ENCODE measurements at places on chromosomes 2 and 18.

GRCh38 chr2:123073956-123074355 is 951.1 kb upstream of the CNTNAP5 start:
- no peak for DNase-seq

- DNase-seq: no peak
Measured at GRCh38 chr18:51342815-51343214, 145.3 kb upstream of the MEX3C start.

DNA sequence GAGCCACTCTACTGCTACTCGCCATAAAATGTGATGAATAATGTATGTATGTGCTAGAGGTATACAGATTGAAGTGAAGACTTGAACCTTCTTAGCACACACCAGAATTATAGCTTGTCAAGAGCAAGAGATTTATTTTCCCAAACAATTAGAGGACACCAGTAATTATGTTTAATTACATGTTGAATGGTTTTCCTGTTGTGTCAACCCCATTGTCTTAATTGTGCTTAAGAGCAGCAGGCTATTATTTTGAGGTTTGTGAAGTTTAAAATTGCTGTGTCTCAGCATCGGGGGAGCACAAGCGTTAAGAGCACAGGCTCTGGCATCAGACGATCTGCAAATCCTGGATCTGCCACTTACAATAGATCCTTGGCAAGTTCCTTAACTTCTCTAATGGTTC is 29.0 kb downstream of the KIF5C start:
- no peak for DNase-seq

- DNase-seq: no peak
Measured at GRCh38 chr18:42510540-42510939, 555.5 kb downstream of the PIK3C3 start.

DNA sequence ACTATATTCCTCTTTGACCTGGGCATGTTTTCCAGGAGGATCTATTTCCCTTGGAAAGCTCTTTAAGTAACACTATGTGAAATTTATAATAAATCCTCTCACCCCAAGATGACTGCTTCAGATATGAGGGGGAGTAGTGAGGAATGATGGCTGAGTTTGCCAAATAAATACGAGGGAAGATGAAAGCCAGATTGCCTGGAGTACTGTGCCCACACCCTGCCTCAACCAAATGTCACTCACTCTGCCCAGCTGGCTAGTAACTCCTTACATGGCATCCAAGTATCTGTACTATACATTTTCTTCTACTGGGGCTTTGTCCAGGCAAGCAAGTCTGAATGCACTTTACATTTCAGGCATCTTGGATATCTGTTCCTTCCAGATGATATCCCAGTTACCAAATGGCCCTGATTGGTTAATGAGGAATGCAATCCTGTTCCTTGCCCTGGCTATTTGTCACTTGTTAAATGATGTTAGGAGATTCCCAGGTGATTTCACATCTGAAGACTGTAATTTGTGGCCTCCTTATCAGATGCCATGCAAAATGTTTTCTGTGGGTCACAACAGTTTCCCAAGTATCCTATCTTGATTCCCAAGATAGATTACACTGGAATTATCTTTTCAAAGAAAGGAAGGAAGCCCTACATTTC is 191.8 kb downstream of the IKZF2 start:
- no peak for DNase-seq

DNA sequence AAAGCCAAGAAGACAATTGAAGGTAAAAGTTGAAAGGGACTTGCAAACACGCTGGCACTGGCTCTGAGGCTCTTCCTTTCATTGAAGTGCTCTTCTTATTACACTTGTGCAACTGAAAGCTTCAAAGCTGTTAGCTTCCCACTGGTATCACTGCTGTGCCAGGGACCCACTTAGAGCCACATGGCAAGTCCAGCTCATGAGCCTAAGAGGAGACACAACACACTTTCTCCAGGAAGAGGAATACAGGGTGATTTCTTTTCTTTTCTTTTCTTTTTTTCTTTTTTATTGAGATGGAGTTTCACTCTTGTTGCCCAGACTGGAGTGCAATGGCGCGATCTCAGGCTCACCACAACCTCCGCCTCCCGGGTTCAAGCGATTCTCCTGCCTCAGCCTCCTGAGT is 218.2 kb downstream of the ATAD2B start:
- no peak for DNase-seq

- no peak for DNase-seq
Measured at GRCh38 chr2:60066096-60066839, 487.2 kb downstream of the BCL11A start.

DNA sequence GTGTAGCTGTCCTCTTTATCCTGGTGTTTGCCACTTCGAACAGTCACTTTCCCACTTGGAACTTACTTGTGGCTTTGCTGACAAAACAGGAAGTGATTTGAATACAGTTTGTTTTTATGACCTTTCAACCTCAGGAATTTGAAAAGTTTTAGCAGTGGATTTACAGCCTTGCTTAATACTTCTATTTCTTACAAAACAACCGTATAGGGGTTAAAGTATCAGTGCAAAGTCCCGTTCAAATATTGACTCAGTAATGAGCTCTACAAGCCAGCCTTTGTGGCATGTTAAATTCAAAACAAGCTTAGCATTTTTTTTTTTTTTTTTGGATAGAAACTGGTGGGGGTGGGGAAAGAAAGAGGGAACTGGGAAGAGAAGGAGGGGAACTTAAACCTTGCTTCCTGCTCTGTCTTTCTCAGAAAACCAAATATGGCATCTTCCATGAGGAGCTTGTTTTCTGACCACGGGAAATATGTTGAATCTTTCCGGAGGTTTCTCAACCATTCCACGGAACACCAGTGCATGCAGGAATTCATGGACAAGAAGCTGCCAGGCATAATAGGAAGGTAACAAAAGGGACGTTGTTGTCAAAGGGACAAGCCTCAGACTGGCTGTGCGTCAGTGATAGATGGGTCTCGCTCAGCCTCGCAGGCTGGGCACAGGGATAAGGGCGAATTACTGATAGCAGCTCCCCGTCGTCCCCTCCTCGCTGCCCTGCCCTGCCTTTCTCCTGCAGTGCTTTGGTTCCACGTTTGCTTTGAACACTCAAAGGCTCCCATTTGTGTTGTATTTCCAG is at the start of gene HNMT:
Gene HNMT (plus strand): TSS at position 408 of the 793 bp plus-strand sequence. CDS start 19 bp downstream, at position 427.
- DNase-seq: no peak

DNA sequence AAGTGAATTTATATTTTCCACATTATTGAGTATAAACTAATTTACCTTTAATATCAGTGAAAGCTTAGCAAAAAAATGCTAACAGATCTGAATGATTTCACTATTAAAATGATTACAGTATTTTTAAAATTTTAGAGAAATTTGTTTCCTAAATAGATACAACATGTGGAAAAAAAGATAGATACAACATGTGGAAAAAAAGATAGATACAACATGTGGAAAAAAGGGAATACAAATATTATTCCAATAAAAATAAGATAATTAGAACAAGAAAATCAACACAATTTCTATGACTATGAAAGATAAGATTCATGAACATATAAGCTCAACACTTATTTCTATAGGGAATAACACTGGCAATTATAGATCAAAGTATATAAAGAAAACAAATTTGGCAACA is 865.9 kb upstream of the VRK2 start:
- DNase-seq: no peak

All from stimulated activated CD8-positive, alpha-beta memory T cell treated with anti-CD3 and anti-CD28 coated beads, Interleukin-15, amount 100 ng/mL, for 1 hour (primary cell).